DND-41 (cell line): ENCODE measurements at places on chromosomes 7 and 10.

DNA sequence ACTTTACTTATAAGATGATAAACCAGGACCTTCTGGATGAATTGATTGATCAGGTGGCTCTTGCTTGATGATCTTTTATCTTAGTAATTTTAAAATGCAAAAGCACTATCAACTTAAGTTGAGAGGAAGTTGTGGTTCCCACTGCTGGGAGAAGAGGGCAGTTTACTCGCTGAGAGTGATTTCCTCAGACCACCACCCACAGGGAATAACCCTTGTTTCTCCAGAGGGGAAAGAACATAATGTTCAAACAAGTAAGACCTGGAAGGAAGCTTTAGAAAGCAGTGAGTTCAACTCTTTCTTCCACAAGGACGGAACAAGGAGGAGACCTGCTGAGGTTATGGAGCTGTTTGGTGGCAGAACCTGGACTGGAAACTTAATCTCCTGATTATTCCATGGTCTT, 138.7 kb downstream of the FAM204A start:
- peaks cover 20% of the 10 kb centered on the region for H3K27me3 ChIP-seq
- H3K27ac ChIP-seq = no peak overlapping the region

DNA sequence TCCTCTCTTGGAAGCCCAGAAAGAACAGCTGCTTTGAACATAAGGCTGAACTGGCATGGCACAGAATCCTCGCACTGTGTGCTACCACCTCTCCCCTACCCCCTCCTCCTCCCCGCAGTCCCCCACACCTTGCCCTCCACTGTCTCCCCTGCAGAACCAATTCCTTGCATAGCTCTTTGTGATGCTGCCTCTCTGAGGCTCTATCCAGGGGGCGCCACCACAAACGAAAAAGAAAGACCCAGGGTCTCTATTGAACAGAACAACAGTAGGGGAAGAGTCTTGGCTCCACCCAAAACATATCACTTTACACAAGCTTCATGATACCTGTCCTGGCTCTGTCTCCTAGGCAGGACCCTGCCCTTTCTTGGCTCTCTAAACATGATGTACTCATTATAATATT, 26.2 kb upstream of the EBLN1 start:
- no peaks in the 10 kb centered on the region for H3K36me3 ChIP-seq
- H3K27me3 ChIP-seq = peaks cover under 1% of the 10 kb centered on the region
- DNase-seq = peak; percentile 10
- H3K4me1 ChIP-seq = peaks cover 2% of the 10 kb centered on the region; the same call in 1 of the 2 replicates

DNA sequence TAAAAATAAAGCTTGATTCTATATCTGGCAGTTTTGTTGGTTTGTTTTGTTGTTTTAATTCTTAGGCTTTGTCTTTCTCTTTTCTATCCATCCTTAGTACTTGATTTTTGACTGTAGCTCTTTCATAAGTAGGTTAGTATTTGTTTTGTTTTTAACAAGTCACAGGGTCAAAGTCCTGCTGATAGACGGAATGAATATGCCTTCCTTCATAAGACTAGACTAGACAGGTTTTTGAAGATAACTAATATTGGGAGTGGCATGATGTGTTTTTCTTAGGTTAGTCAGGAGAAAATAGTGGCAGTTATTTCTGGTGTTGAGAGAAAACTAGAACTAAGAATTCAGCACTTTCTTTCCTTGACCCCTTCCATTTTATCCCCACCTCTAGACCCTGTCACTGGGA, 50.4 kb downstream of the CASD1 start:
- H3K4me3 ChIP-seq = no peak overlapping the region
- H3K27me3 ChIP-seq = no peaks in the 10 kb centered on the region
- no peak overlapping the region for H3K27ac ChIP-seq
- no peaks in the 10 kb centered on the region for H3K4me1 ChIP-seq

- H3K36me3 ChIP-seq = no peaks in the 10 kb centered on the region
- H3K4me3 ChIP-seq = no peak overlapping the region
- H3K27ac ChIP-seq = no peak overlapping the region
- no peaks in the 10 kb centered on the region for H3K27me3 ChIP-seq
- H3K4me1 ChIP-seq = no peaks in the 10 kb centered on the region
Observed at GRCh38 chr10:48467669-48468068, 137.2 kb downstream of the ARHGAP22 start.

DNA sequence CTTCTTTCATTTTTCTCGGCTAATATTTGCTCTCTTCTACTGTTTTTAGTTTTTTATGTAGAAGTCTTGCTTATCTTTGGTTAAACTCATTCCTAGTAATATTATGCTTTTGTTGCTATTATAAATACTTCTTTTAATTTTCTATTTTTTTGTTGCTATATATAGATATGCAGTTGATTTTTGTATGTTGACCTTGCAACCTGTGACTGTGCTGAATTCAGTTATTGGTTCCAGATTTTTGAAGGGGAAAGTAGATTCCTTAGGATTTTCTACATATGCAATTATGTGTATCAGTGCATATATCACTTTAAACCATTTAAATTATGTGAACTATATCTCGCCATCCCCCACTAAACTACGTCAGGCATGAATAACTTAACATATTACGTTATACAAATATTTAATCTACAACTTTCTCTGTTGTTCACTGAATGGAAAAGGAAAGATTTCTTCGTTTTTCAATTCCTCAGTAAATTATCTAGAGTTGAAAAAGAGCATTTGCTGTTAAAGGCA, 71.5 kb downstream of the IDE start:
- H3K27ac ChIP-seq = no peak overlapping the region
- H3K27me3 ChIP-seq = no peaks in the 10 kb centered on the region
- H3K36me3 ChIP-seq = peaks cover 41% of the 10 kb centered on the region
- H3K4me3 ChIP-seq = no peak overlapping the region
- no peak for DNase-seq

- no peaks in the 10 kb centered on the region for H3K4me1 ChIP-seq
- H3K36me3 ChIP-seq = no peaks in the 10 kb centered on the region
- no peaks in the 10 kb centered on the region for H3K27me3 ChIP-seq
- H3K27ac ChIP-seq = no peak overlapping the region
- DNase-seq = no peak
- no peak overlapping the region for H3K4me3 ChIP-seq
Observed at GRCh38 chr7:158035343-158035742, 552.3 kb downstream of the PTPRN2 start.

DNA sequence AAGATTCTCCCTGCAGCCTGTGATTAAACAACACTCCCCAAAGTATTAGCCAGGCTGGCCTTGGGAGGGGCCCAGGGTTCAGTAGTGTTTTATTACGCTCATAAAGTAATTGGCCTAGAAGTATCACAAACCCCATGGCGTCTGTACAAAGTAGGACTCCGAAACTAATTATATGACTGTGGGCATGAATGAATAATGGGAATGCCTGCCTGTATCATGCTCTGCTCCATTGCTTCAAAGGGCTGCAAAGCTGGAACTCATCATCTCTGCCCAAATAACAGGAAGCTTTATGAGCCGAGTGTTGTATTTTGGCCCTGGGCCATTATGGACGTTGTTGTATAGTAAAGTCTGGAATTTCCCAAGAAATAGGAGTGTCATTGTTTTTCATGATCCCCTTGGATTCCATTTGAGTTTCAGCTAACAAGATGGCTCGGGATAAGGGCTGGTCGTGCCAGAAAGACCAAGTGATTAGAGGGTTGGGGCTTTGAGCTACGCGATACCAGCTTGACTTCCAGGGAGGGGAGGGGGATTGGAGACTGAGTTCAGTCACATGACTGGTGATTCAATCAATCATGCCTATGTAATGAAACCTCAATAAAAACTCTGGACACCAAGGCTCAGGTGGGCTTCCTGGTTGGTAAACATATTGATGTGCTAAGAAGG, 65.3 kb upstream of the NPTX2 start:
- no peaks in the 10 kb centered on the region for H3K4me1 ChIP-seq
- DNase-seq = no peak
- H3K27ac ChIP-seq = no peak overlapping the region
- no peaks in the 10 kb centered on the region for H3K36me3 ChIP-seq

- no peaks in the 10 kb centered on the region for H3K36me3 ChIP-seq
- no peaks in the 10 kb centered on the region for H3K4me1 ChIP-seq
- no peak overlapping the region for H3K27ac ChIP-seq
- no peak for DNase-seq
Observed at GRCh38 chr10:81303656-81304055, 571.3 kb upstream of the NRG3 start.

- H3K27me3 ChIP-seq = no peaks in the 10 kb centered on the region
- no peaks in the 10 kb centered on the region for H3K4me1 ChIP-seq
- H3K27ac ChIP-seq = no peak overlapping the region
- H3K36me3 ChIP-seq = no peaks in the 10 kb centered on the region; the same call in 1 of the 2 replicates
- DNase-seq = no peak
- no peak overlapping the region for H3K4me3 ChIP-seq
Observed at GRCh38 chr10:117996709-117997108, 50.0 kb downstream of the RAB11FIP2 start.

- DNase-seq = no peak
- peaks cover 25% of the 10 kb centered on the region for H3K36me3 ChIP-seq
- no peaks in the 10 kb centered on the region for H3K4me1 ChIP-seq
- no peaks in the 10 kb centered on the region for H3K27me3 ChIP-seq
- no peak overlapping the region for H3K4me3 ChIP-seq
Observed at GRCh38 chr7:37007268-37007667, 283.0 kb upstream of the AOAH start.

- H3K27ac ChIP-seq = peak overlapping the region; percentile 3
- no peak overlapping the region for H3K4me3 ChIP-seq
- no peaks in the 10 kb centered on the region for H3K27me3 ChIP-seq
- peak; percentile 71 for DNase-seq
- peaks cover 6% of the 10 kb centered on the region; the same call in 1 of the 2 replicates for H3K36me3 ChIP-seq
Observed at GRCh38 chr7:1508277-1508758, 4.1 kb upstream of the INTS1 start.

GRCh38 chr7:18444826-18445225, 50.7 kb upstream of the HDAC9 start:
- no peaks in the 10 kb centered on the region for H3K36me3 ChIP-seq
- no peaks in the 10 kb centered on the region for H3K27me3 ChIP-seq
- DNase-seq = no peak
- no peaks in the 10 kb centered on the region for H3K4me1 ChIP-seq
- no peak overlapping the region for H3K4me3 ChIP-seq

- no peaks in the 10 kb centered on the region for H3K27me3 ChIP-seq
- DNase-seq = no peak
- no peak overlapping the region for H3K27ac ChIP-seq
- H3K4me1 ChIP-seq = peaks cover 15% of the 10 kb centered on the region
- H3K36me3 ChIP-seq = peaks cover 55% of the 10 kb centered on the region
- H3K4me3 ChIP-seq = no peak overlapping the region
Observed at GRCh38 chr10:128058106-128058749, 68.0 kb downstream of the MKI67 start.

- H3K4me3 ChIP-seq = no peak overlapping the region
- H3K27ac ChIP-seq = no peak overlapping the region
- no peaks in the 10 kb centered on the region for H3K27me3 ChIP-seq
- DNase-seq = no peak
- no peaks in the 10 kb centered on the region for H3K36me3 ChIP-seq
- no peaks in the 10 kb centered on the region for H3K4me1 ChIP-seq
Observed at GRCh38 chr7:68200051-68200670, 1203.5 kb downstream of the TYW1 start.

DNA sequence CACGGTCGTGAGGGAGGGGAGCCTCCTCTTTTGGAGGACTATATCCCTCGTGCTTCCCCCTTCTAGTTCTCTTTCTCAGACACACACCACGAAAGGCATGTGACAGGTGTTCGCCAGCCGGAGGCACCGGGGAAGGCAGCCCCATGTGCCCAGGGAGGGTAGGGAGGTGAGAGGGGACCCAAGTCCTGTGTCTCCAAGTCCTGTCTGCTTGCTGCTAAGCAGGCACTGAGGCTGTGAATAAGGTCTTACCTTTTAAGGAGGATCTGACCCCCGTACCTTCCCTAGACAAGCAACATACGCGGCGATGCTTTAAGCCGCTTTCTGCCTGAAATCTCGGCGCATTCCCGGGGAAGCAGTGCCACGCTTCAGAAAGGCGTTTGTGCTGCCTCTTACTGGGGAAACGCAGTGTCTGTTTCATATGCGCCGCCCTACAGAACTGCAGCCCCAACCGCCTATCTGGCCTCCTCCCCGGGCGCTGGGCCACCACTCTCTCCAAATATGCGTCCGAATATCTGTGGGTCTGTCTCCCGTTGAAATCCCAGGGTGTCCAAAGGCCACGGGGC, 770 bp downstream of the PLXNA4 start:
- H3K27ac ChIP-seq = no peak overlapping the region
- no peaks in the 10 kb centered on the region for H3K4me1 ChIP-seq
- no peak overlapping the region for H3K4me3 ChIP-seq
- no peaks in the 10 kb centered on the region for H3K36me3 ChIP-seq

DNA sequence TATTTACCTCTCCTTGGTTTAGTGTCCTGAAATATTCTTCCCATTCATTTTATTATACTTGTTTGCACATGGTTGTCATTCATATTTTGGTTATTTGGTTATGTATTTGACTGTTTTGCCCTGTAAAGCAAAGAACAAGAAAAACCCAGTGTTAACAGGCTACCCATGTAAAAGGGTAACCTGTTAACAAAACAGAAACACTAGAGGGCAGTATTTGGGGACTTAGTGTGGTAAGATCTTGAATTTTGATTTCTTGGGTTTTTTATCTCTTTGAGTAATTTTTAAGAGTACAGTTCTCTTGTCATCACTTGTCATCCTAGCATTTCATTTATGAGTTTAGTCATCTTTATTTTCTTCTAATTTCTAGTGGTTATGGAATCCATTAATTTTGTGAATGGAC, 51.3 kb downstream of the POLL start:
- H3K27ac ChIP-seq = no peak overlapping the region
- H3K4me3 ChIP-seq = no peak overlapping the region
- no peak for DNase-seq
- H3K36me3 ChIP-seq = peaks cover 19% of the 10 kb centered on the region; the same call in 1 of the 2 replicates

DNA sequence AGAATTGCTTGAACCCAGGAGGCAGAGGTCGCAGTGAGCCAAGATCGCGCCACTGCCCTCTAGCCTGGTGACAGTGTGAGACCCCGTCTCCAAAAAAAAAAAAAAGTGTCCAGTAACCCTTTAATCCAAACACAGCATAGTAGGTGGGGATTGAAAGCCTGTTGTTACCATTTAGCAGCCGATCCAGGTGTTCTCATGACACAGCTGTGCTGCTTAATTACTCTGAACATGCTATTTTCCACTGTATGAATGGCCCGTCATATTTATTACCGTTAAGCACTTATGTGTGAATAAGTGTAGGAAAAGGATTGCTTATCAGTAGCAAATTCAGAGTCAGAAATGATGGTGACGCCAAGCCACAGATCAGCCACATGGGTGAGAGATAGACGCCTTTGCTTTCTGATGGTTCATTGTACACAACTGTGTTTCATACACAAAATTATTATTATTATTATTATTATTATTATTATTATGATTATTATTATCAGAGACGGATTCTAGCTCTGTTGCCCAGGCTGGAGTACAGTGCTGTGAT, 11.6 kb upstream of the ORAI2 start:
- H3K4me3 ChIP-seq = no peak overlapping the region
- no peak overlapping the region for H3K27ac ChIP-seq
- no peaks in the 10 kb centered on the region for H3K4me1 ChIP-seq
- H3K27me3 ChIP-seq = no peaks in the 10 kb centered on the region

- H3K36me3 ChIP-seq = peaks cover 39% of the 10 kb centered on the region
- DNase-seq = peak; percentile 90
- H3K4me3 ChIP-seq = peak within 1 kb of the TSS; percentile 96
Observed at GRCh38 chr10:17228091-17229015, at the start of gene VIM. TSS of gene VIM (plus strand) at chr10:17228241. CDS start at chr10:17229423, 1,182 bp downstream.

- no peak overlapping the region for H3K27ac ChIP-seq
- H3K4me1 ChIP-seq = no peaks in the 10 kb centered on the region
- DNase-seq = no peak
Observed at GRCh38 chr7:88789480-88790064, 6.0 kb downstream of the TEX47 start.
